ENCODE measurements at places on chromosomes 11 and 22. TPM values are rescaled to one million over a fixed set of nuclear protein-coding genes. Genes with fewer than 3 reads are reported as not detected.

Gene MISFA
- total RNA-seq, result 6.4 TPM

Gene ARHGAP20
- not detected for total RNA-seq

Gene PRRG4
- total RNA-seq, result 1.7 TPM

Gene BIK
- total RNA-seq, result 14.4 TPM

Gene SMIM35
- total RNA-seq, result not detected

Gene TEX12
- not detected for total RNA-seq

Gene OSM
- total RNA-seq, result 0.06 TPM

Gene NFRKB
- 20.2 TPM for total RNA-seq

Gene SLC37A4
- 18.9 TPM for total RNA-seq

Gene ZNF202
- 4.4 TPM for total RNA-seq
